ENCODE measurements at places on chromosomes 2 and 18.

- no peak for DNase-seq
Measured at GRCh38 chr2:234478121-234478858, 18.6 kb downstream of the ARL4C start.

DNA sequence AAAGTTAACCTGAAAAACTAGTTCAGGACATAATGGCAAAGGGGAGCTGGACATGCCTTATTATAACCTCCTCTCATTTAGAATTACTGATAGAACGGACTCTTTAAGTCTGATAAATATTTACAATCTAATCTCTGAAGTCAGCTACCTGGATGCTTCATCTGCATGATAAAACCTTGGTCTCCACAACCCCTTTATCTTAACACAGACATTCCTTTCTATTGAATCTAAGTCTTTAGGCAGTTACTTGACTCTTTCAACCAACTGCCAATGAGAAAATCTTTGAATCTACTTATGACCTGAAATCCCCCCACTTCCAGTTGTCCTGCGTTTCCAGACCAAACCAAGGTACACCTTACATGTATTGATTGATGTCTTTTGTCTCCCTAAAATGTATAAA is 191.2 kb upstream of the LRRTM4 start:
- no peak for DNase-seq

DNA sequence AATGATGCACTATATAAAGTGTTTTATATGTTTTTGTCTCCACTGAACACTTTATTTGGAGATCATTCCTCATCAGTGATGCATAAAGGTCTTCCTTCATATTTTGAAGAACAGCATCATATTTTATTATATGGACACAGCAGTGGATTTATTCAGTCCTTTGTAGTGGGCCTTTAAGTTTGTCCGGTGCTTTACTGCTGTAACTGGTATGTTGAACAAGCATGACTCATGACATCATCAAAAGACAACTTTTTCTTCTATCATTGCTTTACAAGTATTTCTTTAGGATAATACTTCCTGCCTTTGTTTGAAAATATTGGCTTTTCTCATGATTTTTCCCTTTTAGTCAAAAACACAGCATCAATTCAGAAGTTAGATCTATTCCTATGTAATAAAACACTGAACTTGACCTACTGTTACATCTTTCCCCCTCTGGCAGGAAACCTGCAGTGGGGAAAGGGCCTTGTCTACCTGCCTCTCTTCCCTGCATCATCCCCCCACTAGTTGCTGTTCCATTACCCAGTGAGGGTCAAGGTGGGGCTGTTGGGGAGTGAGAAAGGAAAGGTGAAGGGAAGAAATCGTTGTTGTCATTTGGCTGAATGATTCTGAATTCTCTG is 241.2 kb downstream of the CYP26B1 start:
- no peak for DNase-seq

DNA sequence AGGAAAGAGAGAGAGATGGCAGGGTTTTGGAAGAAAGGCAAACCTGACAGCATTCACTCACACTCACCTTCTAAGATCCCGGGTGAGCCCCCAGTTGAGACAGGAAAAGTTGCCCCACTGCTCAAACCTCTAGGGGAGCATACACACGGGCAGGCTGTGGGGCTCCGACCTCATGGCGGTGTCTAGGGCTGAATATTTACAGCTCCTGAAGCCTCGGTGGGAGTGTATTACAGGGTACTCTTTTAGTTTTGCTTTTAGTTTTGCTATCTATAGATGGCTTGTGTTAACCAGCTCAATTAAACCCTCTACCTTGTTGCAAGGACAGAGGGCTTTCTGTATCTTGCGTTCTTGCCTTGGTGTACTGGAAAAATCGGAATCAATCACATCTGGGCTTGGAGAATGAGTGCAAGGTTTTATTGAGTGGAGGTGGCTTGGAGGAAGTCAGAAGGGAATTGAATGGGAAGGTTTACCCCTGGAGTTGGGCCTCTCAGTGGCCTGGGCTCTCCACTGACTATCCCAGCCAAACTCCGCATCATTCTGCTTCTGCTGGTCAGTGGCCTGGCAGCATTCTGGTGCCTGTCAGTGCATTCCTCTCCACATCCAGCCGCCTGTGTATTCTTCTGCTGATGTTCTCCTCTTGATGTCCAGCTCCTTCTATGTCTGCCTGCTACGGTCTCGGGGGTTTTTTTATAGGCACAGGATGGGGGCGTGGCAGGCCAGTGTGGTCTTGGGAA is 10.1 kb upstream of the IFIH1 start:
- DNase-seq = no peak

DNA sequence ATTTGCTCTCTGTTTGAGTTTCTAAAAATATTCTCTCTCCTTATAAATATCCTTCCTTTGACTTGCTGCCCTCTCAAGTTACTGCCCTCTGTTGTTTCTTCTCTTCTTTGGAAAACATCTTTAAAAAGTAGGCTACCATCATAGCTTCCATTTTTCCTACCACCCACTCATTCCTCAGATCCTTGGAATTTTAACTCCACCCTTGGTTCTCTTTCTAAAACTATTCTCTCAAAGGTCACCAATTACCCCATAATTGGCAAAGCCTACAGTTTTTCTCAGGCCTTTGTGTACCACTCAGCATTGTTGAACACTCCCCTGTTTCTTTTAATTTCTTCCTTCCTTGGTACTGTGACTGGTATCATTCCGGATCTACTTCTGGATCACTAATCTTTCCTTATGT is 43.0 kb upstream of the ITGAV start:
- DNase-seq = no peak

DNA sequence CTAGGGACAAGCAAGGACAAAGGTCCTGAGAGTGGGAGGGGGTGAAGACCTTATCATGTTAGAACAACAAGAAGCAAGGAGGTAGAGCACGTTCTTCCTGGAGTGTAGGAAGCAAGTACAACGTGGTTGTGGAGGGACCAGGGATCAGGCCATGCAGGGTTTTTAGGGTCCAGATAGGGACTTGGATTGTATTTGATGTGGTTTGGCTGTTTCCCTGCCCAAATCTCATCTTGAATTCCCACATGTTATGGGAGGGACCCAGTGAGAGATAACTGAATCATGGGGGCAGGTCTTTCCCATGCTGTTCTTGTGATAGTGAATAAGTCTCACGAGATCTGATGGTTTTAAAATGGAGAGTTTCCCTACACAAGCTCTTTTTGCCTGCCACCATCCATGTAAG is 53.2 kb downstream of the ICA1L start:
- no peak for DNase-seq

DNA sequence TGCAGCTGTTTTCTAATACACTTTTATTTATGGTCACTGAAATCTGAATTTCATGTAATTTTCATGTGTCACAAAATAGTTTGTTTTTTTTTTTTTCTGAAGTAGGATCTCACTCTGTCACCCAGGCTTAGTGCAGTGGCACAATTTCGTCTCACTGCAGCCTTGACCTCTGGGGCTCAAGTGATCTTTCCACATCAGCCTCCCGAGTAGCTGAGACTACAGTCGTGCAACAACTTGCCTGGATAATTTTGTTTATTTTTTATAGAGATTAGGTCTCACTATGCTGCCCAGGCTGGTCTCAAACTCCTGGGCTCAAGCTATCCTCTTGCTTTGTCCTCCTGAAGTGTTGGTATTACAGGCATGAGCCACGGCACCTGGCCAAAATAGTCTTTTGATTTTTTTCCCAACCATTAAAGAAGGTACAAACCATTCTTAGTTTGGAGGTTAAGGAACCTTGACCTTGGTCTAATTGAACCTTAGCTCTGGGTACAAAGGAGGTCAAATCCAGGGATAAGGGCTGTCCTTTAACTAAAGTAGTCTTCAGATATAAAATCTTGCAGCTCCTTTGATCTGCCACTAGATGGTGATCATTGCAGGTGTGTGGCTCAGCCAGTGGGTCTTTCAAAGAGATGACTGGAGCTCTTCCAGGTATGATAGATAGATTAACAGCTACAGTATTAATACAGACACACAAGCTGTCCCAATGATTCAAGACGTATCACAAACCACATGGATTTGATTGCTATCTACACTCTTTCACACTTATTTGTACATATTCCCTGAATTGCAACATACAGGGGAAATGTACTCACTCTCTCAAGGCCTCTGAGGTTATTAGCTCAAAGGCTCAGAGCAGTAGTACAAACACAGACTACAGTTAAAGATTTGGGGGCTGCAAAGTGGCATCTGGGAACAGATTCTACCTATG is 4.7 kb upstream of the KRCC1 start:
- peak; percentile 20 for DNase-seq

DNA sequence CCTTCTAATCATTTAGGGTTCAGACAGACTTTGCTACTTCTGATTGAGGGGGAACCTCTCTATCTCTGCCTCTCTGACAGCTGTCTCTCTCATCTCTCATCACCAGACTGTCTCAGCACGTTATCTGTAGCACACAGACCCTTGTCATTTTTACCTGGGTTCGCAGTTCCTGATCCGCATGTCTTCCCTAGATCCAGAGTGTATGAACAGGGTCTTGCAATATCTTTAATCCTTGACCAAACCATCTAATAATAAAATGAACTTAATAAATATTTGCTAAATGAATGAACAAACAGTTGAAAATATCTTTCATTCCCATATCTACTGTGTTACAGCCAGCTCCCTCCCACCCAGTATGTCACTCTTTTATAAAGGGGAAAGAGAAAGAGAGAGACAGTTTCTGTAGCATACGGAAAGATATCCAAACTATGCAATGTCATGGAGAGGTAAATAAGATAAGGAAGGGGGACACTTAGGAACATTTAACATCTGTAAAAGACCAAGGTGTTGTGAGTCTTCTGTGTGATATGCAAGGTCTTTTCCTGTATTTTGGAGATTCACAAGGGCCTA is 507.6 kb downstream of the SUCLG1 start:
- DNase-seq = no peak

GRCh38 chr2:85414761-85415553 is 3.6 kb upstream of the SH2D6 start:
- no peak for DNase-seq

DNA sequence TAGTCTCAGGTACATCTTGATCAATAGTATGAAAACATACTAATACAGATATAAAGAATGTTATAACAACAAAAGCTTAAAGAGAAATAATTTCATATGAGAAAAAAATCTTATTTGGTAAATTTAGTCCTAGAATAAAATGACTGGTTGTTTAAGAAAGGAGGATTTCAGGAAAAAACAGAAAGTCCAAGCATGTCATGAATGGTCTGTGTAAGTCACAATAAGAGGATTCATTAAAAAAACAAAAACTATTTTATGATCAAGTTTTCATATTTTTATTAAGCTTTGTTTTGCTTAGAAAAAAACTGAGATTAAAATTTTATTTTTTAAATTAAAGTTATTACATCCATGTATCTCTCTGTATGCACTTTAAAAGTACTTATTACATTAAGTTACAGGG is 353.9 kb upstream of the SPHKAP start:
- DNase-seq = no peak

DNA sequence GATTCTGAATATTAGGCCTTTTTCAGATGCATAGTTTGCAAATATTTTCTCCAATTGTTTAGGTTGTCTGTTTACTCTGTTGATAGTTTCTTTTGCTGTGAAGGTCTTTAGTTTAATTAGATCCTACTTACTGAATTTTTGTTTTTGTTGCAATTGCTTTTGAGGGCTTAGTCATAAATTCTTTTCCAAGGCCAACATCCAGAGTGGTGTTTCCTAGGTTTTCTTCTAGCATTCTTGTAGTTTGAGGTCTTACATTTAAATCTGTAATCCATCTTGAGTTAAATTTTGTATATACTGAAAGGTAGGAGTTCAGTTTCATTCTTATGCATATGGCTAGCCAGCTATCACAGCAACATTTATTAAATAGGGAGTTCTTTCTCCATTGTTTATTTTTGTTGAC is 404.8 kb downstream of the LNPK start:
- no peak for DNase-seq

DNA sequence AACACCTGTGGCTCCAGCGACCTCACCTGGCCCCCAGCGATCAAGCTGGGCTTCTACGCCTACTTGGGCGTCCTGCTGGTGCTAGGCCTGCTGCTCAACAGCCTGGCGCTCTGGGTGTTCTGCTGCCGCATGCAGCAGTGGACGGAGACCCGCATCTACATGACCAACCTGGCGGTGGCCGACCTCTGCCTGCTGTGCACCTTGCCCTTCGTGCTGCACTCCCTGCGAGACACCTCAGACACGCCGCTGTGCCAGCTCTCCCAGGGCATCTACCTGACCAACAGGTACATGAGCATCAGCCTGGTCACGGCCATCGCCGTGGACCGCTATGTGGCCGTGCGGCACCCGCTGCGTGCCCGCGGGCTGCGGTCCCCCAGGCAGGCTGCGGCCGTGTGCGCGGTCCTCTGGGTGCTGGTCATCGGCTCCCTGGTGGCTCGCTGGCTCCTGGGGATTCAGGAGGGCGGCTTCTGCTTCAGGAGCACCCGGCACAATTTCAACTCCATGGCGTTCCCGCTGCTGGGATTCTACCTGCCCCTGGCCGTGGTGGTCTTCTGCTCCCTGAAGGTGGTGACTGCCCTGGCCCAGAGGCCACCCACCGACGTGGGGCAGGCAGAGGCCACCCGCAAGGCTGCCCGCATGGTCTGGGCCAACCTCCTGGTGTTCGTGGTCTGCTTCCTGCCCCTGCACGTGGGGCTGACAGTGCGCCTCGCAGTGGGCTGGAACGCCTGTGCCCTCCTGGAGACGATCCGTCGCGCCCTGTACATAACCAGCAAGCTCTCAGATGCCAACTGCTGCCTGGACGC is 4.9 kb downstream of the GPR35 start:
- DNase-seq = peak; percentile 5

DNA sequence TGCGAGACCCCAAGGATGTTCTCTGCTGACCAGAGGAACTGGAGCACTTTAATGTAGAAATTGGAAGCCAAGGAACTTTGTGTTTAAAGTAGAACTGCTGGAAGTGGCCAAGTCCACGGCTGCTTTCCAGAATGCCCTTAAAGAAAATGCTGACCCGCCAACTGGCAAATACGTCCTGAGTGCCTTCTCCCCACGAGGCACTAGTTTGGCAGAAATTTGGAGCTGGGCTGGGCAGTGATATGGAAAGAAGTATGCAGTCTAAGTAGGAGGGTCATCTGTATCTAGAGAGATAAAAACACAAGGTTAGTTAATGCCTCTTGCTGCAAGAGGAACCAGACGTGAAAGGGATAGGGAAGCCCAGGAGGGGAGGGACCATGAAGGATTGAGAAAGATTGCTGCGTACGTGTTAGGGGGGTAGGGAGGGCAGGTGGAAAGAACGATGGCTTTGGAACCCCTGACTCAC is 59.3 kb upstream of the RFX8 start:
- DNase-seq = no peak

DNA sequence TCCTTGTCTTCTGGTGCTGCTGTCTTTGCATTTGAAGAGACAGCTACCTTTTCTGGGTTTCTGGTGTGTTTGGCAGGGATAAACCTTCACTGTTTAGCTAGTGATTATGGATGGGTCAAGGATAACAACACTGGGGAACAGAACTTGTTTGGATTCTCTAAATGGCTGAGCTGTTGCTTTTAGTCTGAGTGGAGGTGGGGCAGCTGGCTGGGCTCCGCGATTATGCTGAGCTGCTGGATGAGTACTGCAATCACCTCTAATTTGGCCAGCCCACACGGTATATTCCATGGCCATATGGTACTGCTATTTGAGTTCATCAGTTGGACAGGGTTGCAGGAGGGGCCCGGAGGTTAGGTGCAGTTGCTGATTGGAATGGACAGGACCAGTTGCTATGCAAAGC is 361.6 kb upstream of the TFPI start:
- no peak for DNase-seq

- DNase-seq = no peak
Measured at GRCh38 chr2:215745331-215745730, 268.0 kb downstream of the MREG start.

Data from activated CD4-positive, alpha-beta T cell treated with anti-CD3 and anti-CD28 coated beads for 1 hour (primary cell).